ENCODE measurements at places on chromosomes 2 and 18. TPM values are rescaled to one million over a fixed set of nuclear protein-coding genes. Genes with fewer than 3 reads are reported as not detected.

Gene CD302
- total RNA-seq: 7.5 TPM

Gene FAM110C
- not detected for total RNA-seq

Gene ZNF804A
- 3.9 TPM for total RNA-seq

Gene C2orf81
- 2.8 TPM for total RNA-seq

Gene UGGT1
- 62.2 TPM for total RNA-seq

Gene MERTK
- not detected for total RNA-seq

Gene TXNDC2
- total RNA-seq: not detected

Gene DLX2
- total RNA-seq: not detected

Gene GLI2
- 4.9 TPM for total RNA-seq

Gene ESPNL
- 13.5 TPM for total RNA-seq

Gene MAPK4
- total RNA-seq: not detected

Gene CROCC2
- 0.35 TPM for total RNA-seq

Gene OSBPL1A
- 16.8 TPM for total RNA-seq

Gene POU3F3
- not detected for total RNA-seq

Gene DES
- total RNA-seq: 83.3 TPM

Gene MTX2
- 42.1 TPM for total RNA-seq

Gene EMILIN2
- 24.8 TPM for total RNA-seq

Gene HRH4
- total RNA-seq: not detected

Gene AGXT
- total RNA-seq: not detected

Gene SLC14A1
- total RNA-seq: 0.89 TPM

Gene CDK15
- 2.9 TPM for total RNA-seq

Gene CMPK2
- total RNA-seq: 0.18 TPM

Gene EN1
- total RNA-seq: not detected

Gene CNDP1
- not detected for total RNA-seq

Gene RGPD3
- 0.18 TPM for total RNA-seq

Gene CD8A
- not detected for total RNA-seq

Gene UNC80
- not detected for total RNA-seq

Gene DUSP2
- 3.5 TPM for total RNA-seq

Gene MZT2B
- 261 TPM for total RNA-seq

All from myometrial cell (primary cell).